SIG-M5 (cell line): ENCODE measurements at places on chromosomes 16 and 17.

GRCh38 chr16:57969451-57970123, 1.3 kb downstream of the CNGB1 start:
- DNase-seq, result no peak

GRCh38 chr17:78802008-78802407, 19.9 kb upstream of the CYTH1 start:
- DNase-seq, result no peak

GRCh38 chr16:4552541-4552940, 3.6 kb upstream of the C16orf96 start:
- DNase-seq, result no peak

DNA sequence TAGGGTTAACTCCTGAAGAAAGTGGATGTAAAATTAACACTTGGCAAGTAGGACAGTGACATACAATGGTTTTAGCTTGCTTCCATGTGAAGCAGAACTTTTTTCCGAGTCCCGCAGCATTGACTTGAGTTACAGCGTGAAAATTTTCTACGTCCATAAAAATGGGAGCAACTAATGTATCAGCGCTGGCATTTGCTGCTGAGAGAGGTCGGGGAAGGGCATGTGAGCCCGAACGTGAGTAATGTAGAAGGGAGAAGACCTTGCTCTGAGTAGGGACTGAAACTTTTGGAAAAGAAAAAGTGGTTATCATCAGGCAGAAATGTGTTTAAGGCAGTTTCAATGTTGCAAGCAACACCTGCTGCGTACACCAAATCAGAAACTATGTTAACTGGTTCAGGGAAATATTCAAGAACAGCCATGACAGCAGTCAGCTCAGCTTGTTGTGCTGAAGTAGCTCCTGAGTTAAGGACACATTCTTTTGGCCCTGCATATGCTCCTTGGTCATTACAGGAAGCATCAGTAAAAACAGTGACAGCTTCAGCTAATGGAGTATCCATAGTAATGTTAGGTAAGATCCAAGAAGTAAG, 70.9 kb upstream of the ARL4D start:
- no peak for DNase-seq

DNA sequence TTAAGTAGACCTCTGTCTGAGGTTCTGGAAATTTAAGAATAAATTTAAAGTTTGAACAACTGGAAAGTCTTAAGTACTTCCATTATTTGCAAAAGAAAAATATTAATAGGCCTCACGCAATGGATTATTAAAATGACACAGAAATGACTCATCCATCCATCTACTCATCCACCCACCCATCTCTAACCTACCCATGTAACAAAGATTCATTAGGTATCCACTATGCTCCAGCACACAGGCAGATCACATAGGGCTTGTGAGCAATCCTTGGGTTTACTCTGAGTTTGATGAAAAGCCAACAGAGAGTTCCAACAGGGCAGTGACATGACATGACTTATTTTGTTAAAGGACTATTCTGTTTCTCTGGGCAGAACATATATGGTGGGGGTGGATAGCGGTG, 93.3 kb downstream of the HELZ start:
- no peak for DNase-seq

GRCh38 chr16:75251280-75252048, at the start of gene BCAR1:
BCAR1 (minus strand) TSS chr16:75251624; CDS start chr16:75251482, 142 bp downstream.
- no peak for DNase-seq

- DNase-seq, result peak; percentile 84
Measured at GRCh38 chr17:74631468-74632450, 8.2 kb upstream of the CD300E start.

GRCh38 chr17:760371-760770, 8.3 kb upstream of the GEMIN4 start:
- DNase-seq, result no peak

DNA sequence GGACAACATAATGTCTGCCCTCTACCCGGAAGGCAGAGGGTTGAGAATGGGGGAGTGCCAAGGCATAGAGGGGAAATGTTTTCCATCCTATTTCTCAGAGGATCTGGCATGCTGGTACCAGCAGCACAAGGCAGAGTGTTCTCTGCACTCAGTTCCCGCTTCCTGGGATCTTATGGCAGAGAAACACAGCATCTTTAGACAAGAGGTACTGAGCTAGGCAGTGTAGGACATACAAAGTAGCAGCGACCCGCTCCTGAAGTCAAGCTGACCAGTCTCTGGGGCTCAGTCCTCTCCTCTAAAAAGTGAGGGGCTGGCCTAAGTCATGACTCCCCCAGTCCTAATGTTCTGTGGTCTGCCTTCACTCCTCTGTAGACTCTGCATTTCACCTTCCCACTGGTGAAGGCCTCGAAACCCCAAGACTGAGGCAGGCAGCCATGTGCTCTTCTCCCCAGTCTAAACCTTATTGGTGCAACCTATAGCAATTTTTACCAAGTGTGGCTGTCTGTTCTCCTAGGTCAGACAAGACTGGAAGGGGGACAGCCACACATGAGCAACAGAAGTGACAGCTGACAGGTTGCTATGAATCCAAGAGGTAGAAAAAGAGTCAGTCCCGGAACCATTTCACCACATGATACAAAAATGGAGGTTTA, 11.3 kb upstream of the TSPOAP1 start:
- DNase-seq, result no peak

- DNase-seq, result no peak
Measured at GRCh38 chr16:15604460-15605440, 38.2 kb downstream of the MARF1 start.

- no peak for DNase-seq
Measured at GRCh38 chr17:17575360-17576251, 15.9 kb downstream of the PEMT start.

DNA sequence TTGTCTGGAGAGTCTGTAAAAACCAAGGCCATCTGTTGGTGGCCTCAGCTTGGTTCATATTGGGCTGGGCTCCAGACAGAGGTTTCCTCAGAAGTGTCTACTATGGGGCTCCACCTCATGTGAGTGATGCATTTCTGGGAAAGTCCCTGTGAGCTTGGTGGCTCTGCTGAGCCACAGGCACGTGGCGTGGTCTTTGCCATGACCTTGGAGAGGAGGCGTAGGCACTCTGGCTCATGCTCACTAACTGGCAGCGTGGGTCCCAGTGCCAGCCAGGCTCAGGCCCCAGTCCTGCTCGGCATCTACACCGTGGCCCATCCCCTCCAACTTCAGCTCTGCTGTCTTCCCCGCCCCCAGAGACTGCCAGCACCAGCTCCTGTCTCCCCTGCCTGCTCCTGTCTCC, 10.7 kb upstream of the SMTNL2 start:
- DNase-seq, result no peak

GRCh38 chr17:73316919-73317505, 5.2 kb upstream of the CDC42EP4 start:
- no peak for DNase-seq

DNA sequence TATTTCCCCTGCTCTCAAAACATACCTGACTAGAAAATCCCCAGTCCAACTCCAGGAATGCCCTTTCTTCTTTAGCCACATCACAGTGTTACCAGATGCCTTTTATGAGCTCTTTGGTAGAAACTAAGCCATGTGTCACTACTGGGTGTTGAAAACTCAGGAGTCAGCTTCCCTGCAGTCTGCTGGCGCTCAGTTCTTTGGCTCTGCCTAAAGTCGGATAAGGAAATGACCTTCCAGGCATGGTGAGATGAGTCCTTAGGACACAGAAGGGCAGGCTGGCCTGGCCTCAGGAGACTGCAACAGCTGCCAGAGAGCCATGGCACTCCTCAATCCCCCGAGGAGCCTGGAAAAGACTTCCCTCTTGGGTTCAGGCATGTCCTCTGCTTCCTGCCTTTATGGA, 89.1 kb downstream of the CDH13 start:
- DNase-seq, result no peak

- DNase-seq, result no peak
Measured at GRCh38 chr17:73689596-73690275, 45.5 kb upstream of the SDK2 start.

DNA sequence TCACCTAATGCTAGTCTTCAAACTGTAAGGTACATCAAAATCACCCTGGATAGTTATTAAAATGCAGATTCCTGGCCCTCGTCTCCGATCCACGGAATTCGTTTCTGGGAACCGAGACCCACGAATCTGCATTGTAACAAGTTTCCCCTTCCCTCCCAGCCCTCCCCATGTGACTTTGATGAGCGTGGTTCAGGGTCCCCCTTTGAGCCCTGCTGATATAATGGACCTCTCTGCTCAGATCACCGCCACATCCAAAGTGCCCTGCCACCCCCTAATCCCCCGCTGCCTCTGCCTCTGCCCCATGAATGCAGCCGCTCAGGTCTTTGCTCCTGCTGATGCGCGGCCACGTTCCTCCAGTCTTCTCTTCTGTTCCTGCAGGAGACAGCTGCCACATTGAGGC, 283.1 kb downstream of the SNX29 start:
- DNase-seq, result no peak

- DNase-seq, result no peak
Measured at GRCh38 chr16:88560714-88561484, 9.3 kb upstream of the ZC3H18 start.

DNA sequence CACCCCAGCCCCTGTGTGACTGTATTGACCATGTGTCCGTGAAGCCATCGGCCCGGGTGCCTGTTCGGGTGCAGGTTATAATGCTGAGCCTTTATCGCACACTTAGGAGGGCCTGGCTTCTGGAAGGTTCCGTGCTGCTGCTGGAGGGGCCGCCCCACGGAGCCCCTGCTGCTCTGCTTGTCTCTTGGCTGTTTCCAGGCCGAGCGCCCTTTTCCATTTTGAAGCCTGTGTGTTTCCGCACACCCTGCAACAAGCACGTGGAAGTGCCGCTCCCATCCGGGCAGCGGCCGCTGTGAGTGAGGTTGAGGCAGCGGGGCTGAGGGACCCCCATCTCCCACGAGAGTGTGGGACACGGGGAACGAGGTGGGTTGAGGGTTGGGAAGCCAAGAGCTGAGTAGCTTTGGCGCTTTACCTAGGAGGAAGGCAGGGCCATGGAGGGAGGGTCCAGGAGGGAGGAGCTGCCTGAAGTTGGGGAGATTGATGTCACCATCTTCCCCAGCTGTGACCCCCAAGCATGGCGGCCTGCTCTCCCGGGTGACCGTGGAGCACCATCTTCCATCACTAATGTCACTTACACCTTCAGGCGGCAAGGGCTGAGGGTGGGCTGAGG, 200.1 kb upstream of the GSE1 start:
- DNase-seq, result no peak

DNA sequence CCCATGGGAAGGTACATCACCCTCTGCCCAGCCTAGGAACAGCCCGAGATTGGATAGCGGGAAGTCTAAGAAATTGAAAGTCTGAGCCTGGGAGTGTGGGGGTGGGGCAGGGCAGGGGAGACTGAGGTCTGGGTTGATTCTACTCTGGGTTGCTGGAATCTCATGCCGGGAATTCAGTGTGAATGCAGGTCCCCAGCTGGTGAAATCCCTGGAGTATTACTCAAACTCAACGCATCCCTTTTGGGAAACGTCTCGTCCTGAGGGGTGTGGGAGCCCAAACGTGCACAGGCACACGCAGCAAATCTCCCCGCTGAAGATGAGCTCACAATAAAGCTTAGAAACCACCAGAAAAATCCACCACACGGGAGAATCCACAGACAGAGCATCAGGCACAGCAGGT, 55.4 kb downstream of the SOCS1 start:
- DNase-seq, result no peak

- no peak for DNase-seq
Measured at GRCh38 chr16:35150805-35151312, 1691.4 kb downstream of the TP53TG3F start.

GRCh38 chr16:1002399-1003166, 21.0 kb downstream of the SOX8 start:
- no peak for DNase-seq
